ENCODE measurements at places on chromosomes 4 and X.

- no peak for DNase-seq
Observed at GRCh38 chrX:19555683-19556082, 40.4 kb upstream of the MAP3K15 start.

DNA sequence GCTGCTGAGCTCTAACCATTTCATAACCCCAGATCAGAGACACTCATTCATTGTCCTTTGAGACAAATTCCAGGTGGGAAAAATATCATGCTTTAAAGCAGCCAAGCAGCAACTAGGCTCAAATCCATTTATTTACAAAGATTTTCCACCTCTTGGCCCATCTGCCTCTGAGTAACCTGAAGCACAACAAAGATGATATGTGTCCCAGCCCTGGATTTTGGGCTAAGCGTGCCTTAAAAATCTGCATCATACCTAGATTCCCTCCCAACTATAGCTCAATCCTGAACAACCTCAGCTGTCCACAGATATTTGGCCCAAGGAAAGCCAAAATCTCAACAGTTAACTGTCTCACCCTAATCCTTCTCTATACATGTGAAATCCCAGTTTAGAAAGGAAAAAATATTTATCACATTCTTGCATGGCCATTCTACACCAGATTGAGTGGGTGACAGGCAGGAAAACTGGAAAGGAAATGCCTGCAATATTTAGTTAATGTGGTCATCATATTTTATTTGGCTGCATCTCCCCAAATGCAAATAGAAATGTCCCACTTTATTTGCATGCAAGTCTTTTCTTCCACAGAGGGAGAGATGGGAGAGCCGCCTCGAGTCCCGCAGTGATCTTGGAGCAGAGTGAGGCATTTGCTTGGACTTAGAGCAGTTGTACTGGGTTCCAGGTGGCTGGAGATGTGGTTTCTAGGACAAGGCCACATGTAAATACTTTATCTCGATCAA is 146.4 kb upstream of the EOLA2 start:
- DNase-seq = no peak

- no peak for DNase-seq
Observed at GRCh38 chr4:94290245-94290644, 52.4 kb downstream of the HPGDS start.

GRCh38 chrX:17735406-17735805 is 1.9 kb upstream of the SCML1 start:
- no peak for DNase-seq

GRCh38 chr4:39278476-39278875 is 87.7 kb downstream of the RFC1 start:
- DNase-seq = no peak

- DNase-seq = no peak
Observed at GRCh38 chr4:76035141-76035540, 729 bp downstream of the CXCL11 start.

DNA sequence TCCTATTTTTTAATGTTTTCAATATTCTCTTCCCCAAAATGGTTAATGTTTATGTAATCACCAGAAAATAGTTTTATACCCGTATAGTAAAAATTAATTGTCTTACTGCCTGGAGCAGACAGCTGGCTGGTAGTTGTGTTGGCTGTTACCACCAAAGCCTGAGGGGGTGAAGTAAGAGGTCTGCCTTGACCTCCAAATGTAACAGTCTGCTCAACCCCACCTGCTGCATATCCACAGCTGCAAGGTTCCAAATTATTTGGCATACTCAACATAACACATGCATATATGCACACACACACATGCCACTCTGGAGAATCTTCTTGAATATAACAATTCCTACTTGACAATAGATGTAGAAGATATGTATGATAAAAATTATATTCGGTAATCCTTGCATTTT is 624.3 kb downstream of the ADGRL3 start:
- DNase-seq = no peak

DNA sequence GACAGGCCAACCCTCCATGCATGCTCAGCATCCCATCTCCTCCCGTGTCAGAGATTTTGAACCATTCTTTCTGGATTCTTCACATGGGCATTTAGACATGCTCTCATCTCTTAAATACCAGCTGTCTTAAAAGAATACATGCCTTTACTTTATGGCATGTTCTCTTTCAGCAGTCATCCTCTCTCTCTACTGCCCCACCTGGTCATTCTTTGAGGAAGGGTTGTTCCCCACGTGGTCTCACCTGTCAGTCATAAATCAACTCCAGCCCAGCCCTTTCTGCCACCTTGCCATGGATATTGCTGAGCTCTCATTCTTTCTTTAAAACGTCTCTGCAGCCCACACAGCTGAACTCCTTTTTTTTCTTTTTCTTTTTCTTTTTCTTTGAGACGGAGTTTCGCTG is 111.3 kb downstream of the ARHGAP10 start:
- DNase-seq = no peak

DNA sequence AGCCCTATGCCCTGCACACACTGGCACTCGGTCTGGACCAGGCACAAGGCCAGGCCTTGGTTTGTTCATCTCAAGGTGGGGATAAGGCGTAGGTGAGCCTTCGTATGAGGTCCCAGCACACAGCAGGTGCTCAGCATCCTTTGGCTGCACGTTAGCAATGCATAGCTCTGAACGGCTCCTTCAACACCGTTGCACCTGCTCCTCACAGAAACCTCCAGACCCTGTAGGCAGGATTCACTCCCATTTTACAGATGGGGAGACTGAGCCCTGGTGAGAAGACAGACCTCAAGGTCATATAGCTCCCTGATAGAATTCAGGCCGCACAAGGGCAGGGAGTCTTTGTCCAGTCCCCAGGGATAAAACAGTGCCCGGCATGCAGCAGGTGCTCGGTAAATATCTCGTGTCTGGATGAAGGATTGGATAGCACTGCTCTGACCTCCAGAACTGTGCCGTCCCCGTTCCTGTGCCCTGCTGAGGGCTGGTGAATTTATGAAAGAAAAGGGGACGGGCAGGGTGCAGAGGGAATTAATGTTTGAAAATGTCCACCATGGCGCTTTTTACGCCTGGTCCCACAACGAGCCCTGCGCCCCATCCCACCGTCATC is 2.4 kb downstream of the PPP2R2C start:
- no peak for DNase-seq
